ENCODE measurements at places on chromosomes 1 and 21.
A peak's percentile ranks its signal among the peaks of the same experiment; 100 is the strongest.

GRCh38 chr1:231522931-231523642, 5.4 kb upstream of the TSNAX start:
- DNase-seq: no peak

DNA sequence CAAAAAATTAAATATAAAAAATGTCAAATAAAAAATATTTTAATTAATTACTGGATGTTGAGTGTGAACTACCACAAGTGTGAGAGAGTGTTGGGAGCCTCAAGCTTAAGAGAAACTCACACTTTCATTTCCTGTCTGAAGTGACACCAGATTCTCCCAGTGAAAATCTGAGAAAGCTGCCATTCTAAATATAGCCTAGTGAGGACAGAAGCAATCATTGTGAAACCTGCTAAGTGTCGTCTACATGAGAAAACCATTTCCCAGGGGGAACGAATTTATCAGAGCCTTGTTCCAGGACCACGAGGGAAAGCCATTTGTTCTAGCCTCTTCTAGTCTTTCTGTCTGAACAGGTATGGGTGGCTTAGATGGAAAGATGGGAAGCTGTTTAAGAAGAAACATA, 329.3 kb upstream of the PRMT6 start:
- DNase-seq: no peak

- DNase-seq: no peak
Observed at GRCh38 chr1:114219172-114219868, 65.7 kb upstream of the SYT6 start.

DNA sequence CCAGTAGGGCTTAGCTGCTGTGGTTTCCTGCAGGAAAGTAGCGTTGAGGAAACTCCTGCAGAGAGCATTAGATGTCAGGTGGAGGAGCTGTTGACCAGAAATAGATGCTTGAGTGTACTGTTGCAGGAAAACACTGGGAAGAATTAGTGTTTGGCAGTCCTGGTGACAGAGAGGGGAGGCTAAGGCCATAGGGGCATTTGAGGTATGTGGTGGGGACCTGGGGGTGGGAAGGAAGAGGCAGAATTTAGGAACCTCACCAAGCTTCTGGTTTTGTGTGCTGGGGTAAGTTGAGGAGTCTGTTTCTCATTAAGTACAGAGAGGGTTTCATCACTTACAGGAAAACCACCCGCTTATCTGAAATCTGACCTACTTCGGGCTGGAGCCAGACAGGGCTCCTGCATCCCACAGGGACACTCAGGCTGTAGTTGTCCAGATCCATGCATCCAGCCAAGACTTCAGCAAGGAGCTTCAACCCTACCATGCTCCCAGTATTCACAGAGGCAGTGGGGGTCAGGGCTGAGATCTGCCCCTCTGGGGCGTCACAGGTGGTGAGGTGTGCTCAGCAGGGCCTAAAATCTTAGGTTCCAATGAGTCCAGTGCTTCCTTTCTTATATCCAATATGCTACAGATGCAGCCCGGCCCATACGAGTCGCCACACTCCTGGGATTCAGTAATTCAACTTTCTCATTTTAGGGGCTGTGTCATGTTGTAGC, 15.1 kb downstream of the SH2D2A start:
- DNase-seq: peak; percentile 68

DNA sequence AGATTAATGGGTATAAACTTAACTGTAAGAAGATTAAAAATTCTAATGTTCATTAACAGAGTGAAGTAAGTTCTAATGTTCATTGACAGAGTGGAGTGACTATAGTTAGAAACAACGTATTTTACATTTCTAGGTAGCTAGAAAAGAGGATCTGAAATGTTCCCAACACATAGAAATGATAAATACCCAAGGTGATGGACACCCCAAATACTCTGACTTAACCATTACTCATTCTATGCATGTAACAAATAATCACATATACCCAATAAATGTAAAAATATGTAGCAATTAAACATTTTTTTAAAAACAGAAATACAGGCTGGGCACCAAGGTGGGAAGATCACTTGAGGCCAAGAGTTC, 62.1 kb downstream of the ABL2 start:
- DNase-seq: no peak

DNA sequence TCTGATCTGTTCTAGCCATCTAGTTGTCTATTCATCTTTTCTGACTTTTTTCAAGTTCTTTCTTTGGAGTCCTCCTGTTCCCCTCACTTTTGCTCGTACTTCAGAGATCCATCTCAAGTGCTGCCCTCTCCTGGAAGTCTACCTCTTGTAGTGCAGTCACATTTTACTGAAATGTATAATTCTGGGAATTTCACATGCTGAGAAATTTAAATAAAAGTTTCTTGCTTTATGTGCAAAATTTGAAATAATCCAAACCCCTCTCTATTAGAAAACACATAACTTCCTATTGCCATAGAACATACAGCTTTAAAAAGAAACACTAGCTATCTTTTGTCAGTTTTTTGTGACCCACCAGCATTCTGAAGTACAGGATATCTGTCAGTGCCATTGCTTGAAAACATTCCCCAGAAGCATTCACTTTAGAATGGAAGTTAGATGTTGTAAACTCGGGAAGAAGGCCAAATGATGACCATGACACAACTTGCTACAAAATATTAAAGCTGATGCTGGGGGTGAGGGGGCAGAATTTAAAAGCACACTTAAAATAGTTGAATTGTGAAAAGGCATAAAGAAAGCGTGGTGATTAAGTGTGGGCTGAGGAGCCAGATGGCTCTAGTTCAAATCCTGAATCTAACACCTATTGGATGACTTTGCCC, 22.0 kb downstream of the RLF start:
- no peak for DNase-seq

DNA sequence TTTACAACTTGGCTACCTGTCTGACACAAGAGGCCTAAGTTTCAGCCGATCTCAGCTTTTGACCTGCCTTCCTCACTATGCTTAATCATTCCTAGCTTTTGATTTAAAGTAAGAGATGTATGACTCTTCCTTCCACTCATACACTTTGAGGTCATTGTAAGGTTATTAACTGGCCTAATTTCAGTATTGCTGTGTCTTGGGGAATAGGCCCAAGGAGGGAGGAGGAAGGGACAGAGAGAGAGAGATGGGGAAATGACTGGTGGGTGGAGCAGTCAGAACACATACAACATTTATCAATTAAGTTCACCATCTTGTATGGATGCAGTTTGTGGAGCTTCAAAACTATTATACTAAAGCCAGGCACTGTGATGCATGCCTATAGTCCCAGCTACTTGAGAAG, 28.3 kb upstream of the FAM20B start:
- DNase-seq: no peak

DNA sequence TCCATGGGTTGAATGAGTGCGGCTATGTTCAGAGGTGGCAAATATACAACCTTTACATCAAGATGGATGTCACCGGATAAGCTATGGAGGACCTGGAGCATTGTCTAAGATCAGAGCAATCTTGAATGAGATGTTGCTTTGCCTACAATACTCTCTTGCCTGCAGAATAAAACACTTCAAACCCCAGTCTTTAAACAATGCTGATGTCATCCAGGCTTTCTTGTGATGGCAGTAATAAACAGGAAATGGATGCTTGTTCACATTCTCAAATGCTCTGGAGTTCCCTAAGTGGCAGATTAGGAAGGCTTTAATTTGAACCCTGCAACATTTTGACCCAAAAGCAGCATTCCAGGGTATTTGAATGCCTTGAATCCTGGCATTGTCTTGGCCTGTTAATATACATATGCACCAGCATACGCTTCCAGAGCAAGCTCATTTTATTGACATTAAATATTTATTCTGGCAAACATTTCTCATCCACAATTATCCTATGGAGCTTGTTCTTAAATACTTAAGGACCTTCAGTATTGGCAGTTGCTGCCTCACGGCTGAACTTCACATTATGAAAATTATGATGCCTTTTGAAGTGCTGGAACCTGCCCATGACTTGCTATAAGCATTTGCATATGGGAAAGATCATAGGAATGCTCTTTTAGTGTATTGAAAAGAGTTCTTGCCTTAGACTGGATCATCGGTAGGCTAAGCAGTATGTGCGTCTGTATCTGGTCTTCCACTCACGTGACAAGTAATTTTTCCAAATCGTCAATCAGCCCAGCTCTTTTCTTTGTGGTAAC, 422.7 kb downstream of the SIPA1L2 start:
- no peak for DNase-seq

GRCh38 chr1:12344596-12345349, 114.9 kb downstream of the VPS13D start:
- DNase-seq: no peak

GRCh38 chr1:6490181-6491080, 1.0 kb downstream of the PLEKHG5 start:
- DNase-seq: peak; percentile 30

DNA sequence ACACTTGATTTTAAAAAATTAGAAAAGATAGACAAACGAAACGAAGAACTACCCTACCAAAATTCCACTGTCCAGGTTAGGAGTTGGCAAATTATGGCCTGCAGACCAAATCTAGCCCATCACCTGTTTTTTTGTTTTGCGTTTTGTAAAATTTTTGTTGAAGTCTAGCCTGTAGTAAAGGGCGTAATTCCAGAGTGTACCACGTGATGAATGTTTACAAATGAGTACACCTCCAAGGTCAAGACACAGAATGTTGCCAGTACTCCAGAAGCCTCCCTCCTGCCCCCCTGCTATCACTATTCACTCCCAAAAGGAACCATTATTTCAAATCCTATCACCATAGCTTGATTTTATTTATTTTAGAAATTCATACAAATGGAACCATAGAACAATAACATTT, 17.1 kb upstream of the PODN start:
- no peak for DNase-seq

DNA sequence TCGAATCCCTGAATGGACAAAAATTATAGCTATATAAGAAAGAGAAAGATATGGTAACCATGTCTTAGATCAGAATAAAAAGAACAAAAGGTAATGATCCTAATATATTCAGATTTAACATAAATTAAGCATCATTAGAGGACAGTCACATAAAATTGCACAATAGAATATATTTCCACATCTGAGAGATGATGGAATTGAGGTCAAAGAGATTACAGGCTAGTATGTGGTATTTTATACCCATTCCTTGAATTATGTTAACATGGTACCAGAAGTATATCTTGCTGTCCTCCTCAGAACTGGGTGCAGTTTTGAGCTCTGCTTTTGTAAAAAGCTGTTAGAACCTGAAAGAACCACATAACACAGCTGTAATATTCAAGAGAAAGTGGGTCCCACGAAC, 245.6 kb upstream of the HOOK1 start:
- DNase-seq: no peak

All from uterus (tissue), 4 donors.